ENCODE measurements at places on chromosomes 2 and 18.

DNA sequence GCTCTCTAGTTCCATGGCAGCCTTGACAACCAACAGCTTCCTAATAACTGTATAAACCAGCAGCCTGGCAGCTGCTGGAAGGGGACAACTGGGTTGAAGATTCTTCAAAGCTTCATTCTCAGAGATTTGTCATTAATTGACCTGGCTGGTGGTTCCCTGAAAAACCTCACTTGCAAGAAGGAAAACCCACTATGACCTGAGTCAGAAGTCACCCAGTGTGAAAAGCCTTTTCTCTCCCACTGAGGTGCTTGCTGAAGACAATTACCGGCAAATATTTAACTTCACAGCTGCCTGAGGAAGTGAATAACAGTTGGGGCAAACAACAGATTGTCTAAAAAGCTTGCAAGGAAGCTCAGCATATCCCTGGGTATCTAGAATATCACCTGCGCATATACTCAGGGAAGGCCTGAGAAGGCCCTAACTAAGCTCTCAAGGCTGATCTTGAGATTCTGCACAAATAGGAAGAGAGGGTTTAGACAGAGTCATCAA lies 49.9 kb downstream of the CRACDL start:
- H3K27ac ChIP-seq = no peak overlapping the region
- H3K4me1 ChIP-seq = no peaks in the 10 kb centered on the region
- no peak for DNase-seq
- H3K36me3 ChIP-seq = peaks cover 12% of the 10 kb centered on the region

- H3K27me3 ChIP-seq = peaks cover 22% of the 10 kb centered on the region
- H3K4me1 ChIP-seq = peaks cover 34% of the 10 kb centered on the region
- H3K27ac ChIP-seq = peak overlapping the region; percentile 86
- DNase-seq = no peak
Observed at GRCh38 chr2:219499058-219499307, 292 bp downstream of the GMPPA start.

- H3K4me3 ChIP-seq = no peak overlapping the region
- no peaks in the 10 kb centered on the region for H3K36me3 ChIP-seq
- H3K27me3 ChIP-seq = peaks cover 11% of the 10 kb centered on the region
- H3K4me1 ChIP-seq = peaks cover 3% of the 10 kb centered on the region
- no peak overlapping the region for H3K27ac ChIP-seq
Observed at GRCh38 chr2:172372436-172372835, 55.0 kb upstream of the ITGA6 start.

DNA sequence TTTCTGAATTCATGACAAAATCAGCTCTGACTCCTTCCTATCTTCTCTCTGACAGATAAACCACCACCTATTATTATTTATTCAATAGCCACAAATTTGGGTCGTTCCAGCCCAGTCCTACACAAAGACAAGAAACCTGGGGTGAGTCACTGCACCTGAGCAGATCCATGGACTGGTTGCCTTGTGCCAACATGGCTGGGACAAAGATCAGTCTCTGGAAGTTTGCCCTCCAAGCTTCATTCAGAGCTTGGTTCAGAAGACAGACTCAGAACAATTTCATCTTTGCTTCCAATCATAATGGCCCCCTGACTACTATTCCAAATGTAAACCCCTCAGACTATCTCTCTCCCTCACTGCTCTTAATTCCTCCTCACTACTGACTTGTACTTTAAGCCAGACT lies 9.6 kb upstream of the EXOC6B start:
- H3K4me3 ChIP-seq = no peak overlapping the region
- DNase-seq = no peak
- no peaks in the 10 kb centered on the region for H3K36me3 ChIP-seq
- H3K27ac ChIP-seq = no peak overlapping the region

GRCh38 chr2:7437141-7437540 lies 519.9 kb downstream of the RNF144A start:
- H3K4me1 ChIP-seq = no peaks in the 10 kb centered on the region
- DNase-seq = no peak
- no peaks in the 10 kb centered on the region for H3K36me3 ChIP-seq
- peaks cover 33% of the 10 kb centered on the region for H3K27me3 ChIP-seq

GRCh38 chr18:48786455-48787202 lies 164.1 kb downstream of the SMAD7 start:
- no peak overlapping the region for H3K27ac ChIP-seq
- no peaks in the 10 kb centered on the region for H3K36me3 ChIP-seq
- H3K4me1 ChIP-seq = peaks cover 64% of the 10 kb centered on the region
- DNase-seq = no peak
- H3K4me3 ChIP-seq = no peak overlapping the region

GRCh38 chr18:62814132-62814759 lies 98.9 kb downstream of the PHLPP1 start:
- no peaks in the 10 kb centered on the region for H3K36me3 ChIP-seq
- no peak for DNase-seq
- H3K27me3 ChIP-seq = no peaks in the 10 kb centered on the region
- no peak overlapping the region for H3K27ac ChIP-seq
- no peak overlapping the region for H3K4me3 ChIP-seq

DNA sequence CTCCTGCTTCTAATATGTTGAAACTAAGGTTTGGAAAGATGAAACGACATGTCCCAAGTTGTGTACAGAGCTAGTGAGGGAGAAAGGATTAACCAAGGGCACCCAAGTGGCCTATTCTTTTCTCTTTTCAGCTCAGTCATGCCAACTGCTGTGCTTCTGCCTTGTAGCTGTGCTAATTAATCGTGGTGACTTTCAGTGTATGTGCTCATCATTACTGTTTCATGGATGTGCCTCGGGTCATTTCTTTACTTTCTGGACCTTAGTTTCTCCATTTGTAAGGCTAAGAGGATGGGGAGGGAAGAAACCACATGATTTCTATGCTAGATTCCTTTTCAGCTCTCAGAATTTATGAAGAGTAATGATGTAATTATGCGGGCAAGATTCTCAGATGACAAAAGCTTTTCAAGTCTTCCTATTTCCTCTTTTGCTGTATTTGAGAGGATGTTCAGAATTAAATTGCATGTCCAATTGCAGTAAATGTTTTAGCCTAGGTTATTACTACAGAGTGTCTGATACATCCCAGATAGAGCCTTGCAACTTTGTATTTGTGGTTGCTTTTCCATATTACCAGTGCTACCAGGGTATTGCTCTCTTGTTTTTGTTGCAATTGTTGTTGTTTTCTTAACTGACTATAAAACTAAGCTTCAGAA lies 621.2 kb downstream of the CNTNAP5 start:
- H3K27me3 ChIP-seq = no peaks in the 10 kb centered on the region
- no peak for DNase-seq
- no peaks in the 10 kb centered on the region for H3K4me1 ChIP-seq
- H3K36me3 ChIP-seq = no peaks in the 10 kb centered on the region

- no peaks in the 10 kb centered on the region for H3K27me3 ChIP-seq
- no peak overlapping the region for H3K27ac ChIP-seq
- no peak overlapping the region for H3K4me3 ChIP-seq
- H3K36me3 ChIP-seq = no peaks in the 10 kb centered on the region
- no peaks in the 10 kb centered on the region for H3K4me1 ChIP-seq
Observed at GRCh38 chr2:138122891-138123290, 158.6 kb downstream of the HNMT start.

- no peaks in the 10 kb centered on the region for H3K27me3 ChIP-seq
- H3K4me1 ChIP-seq = no peaks in the 10 kb centered on the region
- no peak overlapping the region for H3K27ac ChIP-seq
- no peak overlapping the region for H3K4me3 ChIP-seq
- DNase-seq = no peak
Observed at GRCh38 chr18:7807936-7808453, 240.9 kb downstream of the PTPRM start.

DNA sequence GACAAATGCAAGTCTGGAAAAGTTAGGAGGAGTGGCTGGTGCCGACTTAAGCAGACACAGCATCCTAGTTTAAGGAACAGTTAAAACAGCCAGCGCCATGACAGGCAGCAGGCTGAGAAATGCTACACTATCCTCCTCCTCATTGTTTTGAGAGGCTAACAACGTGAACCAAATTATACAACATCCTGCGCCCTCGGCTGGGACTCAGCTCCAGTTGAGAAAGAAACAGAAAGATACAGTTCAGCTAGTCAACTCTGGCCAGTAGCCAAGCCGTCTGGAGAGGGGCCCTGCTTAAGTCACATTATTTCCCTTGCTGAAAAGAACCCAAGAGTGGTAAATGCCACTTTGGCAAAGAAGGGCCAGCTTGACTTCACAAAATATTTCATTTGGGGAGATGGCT lies 90.2 kb downstream of the BCL11A start:
- no peaks in the 10 kb centered on the region for H3K27me3 ChIP-seq
- H3K36me3 ChIP-seq = peaks cover 69% of the 10 kb centered on the region
- peak overlapping the region; percentile 83 for H3K27ac ChIP-seq
- peaks cover 54% of the 10 kb centered on the region for H3K4me1 ChIP-seq
- no peak for DNase-seq

GRCh38 chr18:22726469-22726868 lies 206.7 kb upstream of the RBBP8 start:
- H3K4me1 ChIP-seq = no peaks in the 10 kb centered on the region
- H3K36me3 ChIP-seq = no peaks in the 10 kb centered on the region
- no peak overlapping the region for H3K27ac ChIP-seq
- H3K27me3 ChIP-seq = peaks cover 2% of the 10 kb centered on the region
- H3K4me3 ChIP-seq = no peak overlapping the region

- H3K36me3 ChIP-seq = no peaks in the 10 kb centered on the region
- DNase-seq = no peak
- no peak overlapping the region for H3K4me3 ChIP-seq
- H3K27me3 ChIP-seq = peaks cover 6% of the 10 kb centered on the region
Observed at GRCh38 chr2:226227341-226227740, 572.3 kb downstream of the IRS1 start.

GRCh38 chr2:207836521-207837133 lies 66.9 kb upstream of the FZD5 start:
- DNase-seq = no peak
- H3K27ac ChIP-seq = no peak overlapping the region
- no peak overlapping the region for H3K4me3 ChIP-seq
- no peaks in the 10 kb centered on the region for H3K36me3 ChIP-seq
- H3K27me3 ChIP-seq = no peaks in the 10 kb centered on the region

GRCh38 chr2:69724540-69725159 lies 17.3 kb upstream of the ANXA4 start:
- H3K27me3 ChIP-seq = peaks cover 6% of the 10 kb centered on the region
- peaks cover 6% of the 10 kb centered on the region for H3K4me1 ChIP-seq
- DNase-seq = peak; percentile 74
- no peaks in the 10 kb centered on the region for H3K36me3 ChIP-seq
- H3K4me3 ChIP-seq = peak overlapping the region; percentile 52

DNA sequence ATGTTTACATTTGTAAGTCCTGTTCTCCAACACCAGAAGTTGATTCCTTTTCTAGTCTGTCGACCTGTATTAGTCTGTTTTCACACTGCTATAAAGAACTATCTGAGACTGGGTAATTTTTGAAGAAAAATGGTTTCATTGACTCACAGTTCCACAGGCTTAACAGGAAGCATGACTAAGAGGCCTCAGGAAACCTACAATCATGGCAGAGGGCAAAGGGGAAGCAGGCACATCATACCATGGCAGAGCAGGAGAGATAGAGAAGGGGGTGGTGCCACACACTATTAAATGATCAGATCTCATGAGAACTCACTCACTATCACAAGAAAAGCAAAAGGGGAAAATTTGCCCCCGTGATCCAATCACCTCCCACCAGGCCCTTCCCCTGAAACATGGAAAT lies 112.8 kb upstream of the MAP3K20 start:
- H3K27ac ChIP-seq = no peak overlapping the region
- no peaks in the 10 kb centered on the region for H3K36me3 ChIP-seq
- no peak for DNase-seq

DNA sequence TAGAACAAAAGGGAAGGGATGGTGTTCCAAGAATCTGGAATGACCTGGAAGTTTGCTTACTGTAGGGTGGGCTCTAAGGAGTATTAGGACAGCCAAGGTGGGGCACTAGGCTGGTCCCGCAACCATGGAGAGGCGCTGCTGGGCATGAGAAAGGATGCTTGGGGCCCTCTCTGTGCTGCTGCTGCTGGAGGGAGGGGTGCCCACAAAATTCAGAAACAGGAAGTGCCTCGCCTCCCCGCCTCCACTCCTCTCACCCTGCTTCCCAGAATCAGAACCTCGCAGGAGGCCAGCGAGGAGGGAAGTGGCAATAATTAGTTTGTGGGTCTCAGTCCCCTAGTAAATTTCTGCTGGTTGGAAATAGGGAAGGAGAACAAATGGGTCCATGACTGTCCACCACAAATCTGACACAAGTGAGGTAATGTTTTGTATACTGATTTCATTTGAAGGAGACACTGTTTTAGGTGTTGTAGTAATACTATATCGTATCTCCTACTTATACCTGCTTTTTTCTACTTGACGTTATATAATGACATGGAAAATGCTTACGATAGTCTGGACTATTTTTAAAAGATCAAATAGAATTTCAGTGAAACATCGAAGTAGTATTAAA lies 7.9 kb upstream of the PDCL3 start:
- H3K27me3 ChIP-seq = no peaks in the 10 kb centered on the region
- peaks cover 3% of the 10 kb centered on the region for H3K4me1 ChIP-seq
- no peak overlapping the region for H3K27ac ChIP-seq
- no peak overlapping the region for H3K4me3 ChIP-seq
- H3K36me3 ChIP-seq = no peaks in the 10 kb centered on the region

GRCh38 chr18:59960272-59960671 lies 60.5 kb downstream of the PMAIP1 start:
- no peaks in the 10 kb centered on the region for H3K27me3 ChIP-seq
- no peaks in the 10 kb centered on the region for H3K36me3 ChIP-seq
- H3K4me3 ChIP-seq = no peak overlapping the region
- DNase-seq = no peak
- H3K27ac ChIP-seq = peak overlapping the region; percentile 82

Data from activated B cell treated with CpG ODN at 0.5 μM for 24 hours (primary cell).